ENCODE measurements at places on chromosomes 1 and 21.

DNA sequence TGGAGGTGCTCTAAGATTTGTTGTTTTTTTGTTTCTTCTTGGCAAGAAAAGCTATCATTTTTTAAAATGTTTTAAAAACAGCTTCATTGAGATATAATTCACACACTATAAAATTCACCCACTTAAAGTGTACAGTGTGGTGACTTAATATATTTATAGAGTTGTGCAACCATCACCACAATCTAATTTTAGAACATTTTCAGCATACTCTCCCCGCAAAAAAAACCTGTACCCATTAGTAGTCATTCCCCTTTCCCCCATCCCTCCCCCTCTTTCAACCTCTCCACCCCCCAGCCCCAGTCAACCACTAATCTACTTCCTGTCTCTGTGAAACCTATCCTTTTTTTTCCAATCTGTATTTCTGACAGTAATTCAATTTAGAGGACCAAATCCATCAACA lies 30.6 kb downstream of the ZC3H11B start:
- DNase-seq: no peak

DNA sequence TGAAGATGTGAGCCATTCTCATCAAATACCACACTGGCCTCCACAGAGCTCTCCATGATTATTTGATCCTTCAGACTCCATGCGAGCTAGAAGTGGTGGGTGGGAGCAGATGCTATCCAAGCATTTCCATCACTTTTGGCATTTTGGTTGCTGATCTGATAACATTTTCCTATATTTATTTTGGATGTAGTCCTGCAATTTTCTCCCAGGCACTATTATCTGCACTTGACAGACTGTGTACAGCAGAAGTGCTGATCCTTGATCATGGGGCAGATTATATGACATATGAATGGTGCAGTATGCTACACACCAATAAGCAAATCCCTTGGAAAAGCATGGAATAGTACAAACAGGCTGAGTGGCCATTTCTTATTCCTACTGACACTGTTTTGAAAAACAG lies 167.6 kb upstream of the LRRC7 start:
- DNase-seq: no peak

GRCh38 chr1:6241107-6241886 lies 2.7 kb upstream of the HES3 start:
- no peak for DNase-seq

- peak; percentile 61 for DNase-seq
These were observed 662 bp downstream of the SCAF4 start for GRCh38 chr21:31731056-31731856.

DNA sequence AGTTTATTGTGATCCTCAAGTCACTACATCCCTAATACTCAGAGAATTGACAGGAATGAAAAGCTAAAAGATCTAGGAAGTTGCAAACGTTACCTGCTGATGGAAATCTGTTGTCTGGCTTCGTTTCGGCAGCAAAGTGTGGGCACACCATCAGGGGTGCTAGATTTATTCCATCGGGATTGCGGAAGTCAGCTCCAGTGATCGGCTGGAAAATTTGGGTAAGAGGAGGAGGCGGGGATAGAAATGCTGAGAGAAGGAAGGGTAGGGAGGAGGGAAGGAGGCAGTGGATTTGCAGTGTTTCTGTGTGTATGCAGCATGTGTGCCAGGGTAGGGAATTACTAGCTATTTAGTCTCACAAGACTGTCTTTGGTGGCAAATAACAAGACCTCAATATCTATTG lies at the start of gene CTSK:
TSS of gene CTSK (minus strand) at position 140 of the 400 bp plus-strand sequence. CDS start 1,455 bp downstream, outside the sequence.
- DNase-seq: no peak

DNA sequence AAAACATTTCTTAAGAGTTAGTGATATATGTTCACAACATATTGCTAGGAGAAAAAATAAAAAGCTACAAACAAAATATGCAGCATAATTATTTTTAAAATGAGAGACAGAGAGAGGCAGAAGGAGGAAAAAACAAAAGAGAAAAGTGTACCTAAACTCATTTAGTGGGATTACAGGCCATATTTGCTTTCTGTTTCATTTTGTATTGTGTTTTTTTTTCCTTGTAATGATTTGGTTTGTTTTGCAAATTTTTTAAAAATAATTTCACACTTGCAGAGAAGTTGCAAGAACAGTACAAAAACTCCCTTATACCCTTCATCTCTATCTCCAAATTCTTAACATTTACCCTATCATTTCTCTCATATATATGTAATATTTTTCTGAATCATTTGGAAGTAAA lies 65.0 kb downstream of the LBR start:
- no peak for DNase-seq

DNA sequence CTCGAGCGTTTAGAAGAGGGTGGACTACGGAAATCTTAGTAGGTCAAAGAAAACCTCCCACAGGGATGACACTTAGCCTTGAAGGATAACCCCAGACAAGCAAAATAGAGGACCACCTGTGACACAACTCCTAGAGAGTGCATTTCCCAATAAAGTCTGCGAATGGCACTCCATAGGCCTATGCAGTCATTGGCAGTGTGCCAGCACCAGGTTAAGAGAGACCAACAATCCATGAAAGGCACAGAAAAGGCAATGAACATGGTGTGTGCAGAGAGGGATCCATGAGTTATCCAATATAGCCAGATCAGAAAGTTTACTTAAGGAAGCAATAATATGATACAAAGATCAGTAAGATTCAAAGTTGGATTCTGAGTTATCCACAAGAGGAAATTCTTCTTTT lies 45.2 kb upstream of the FMO2 start:
- no peak for DNase-seq

GRCh38 chr1:228006786-228007048 lies at the start of gene WNT3A:
TSS of gene WNT3A (plus strand) at chr1:228006998. CDS start at chr1:228007129, 131 bp downstream.
- DNase-seq: no peak

DNA sequence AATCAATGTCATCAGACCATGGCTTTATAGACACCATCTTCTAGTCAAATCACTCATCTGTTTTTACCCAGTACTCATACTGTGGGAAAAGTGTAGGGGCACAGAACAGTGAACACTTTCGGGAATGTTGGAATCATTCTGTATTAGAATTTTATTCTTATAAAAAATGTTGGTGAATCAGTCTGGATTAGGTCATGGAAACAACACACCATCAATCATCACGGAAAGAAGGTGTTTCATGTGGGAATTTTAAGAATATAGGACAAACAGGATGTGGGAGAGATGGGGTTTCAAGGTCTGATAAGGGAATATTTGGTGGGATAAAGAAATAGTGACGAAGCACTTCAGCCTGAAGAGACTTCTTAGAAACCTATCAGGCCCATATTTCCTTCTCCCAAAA lies 17.3 kb downstream of the GBP1 start:
- DNase-seq: no peak

DNA sequence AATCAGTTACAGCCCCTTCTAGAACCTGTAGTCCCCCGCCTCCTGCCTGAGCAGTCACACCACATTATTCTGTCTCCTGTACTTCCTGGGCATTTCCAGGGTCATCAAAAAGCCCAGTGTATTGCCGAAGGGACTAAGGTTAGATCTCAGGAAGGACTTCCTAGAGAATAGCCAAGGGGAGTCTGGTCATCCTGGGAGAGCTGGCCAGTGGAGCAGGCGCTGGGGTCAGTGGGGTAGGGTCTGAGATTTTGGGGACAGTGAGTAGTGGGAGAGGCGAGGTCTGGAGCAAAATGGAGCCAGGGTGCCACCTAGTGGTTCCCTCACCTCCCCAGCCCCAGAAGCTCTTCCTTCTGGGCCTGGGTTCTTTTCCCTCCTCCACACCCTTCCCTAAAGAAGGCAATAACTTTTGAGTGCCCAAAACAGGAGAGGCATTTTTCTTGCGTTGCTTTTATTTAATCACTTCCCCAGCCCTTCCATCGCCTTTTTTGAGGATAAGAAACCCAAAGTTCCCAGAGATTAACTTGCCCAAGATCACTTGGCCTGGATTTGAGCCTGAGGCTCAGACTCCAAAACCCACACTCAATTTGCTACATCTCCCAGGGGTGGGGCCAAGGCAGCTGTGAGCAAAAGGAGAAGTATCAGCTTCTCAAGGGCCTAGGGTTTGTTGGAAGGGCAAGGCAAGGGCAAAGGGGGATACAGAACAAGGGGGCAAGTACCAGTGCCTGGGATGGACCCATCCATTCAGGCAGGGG lies 7.3 kb upstream of the PMVK start:
- peak; percentile 51 for DNase-seq

DNA sequence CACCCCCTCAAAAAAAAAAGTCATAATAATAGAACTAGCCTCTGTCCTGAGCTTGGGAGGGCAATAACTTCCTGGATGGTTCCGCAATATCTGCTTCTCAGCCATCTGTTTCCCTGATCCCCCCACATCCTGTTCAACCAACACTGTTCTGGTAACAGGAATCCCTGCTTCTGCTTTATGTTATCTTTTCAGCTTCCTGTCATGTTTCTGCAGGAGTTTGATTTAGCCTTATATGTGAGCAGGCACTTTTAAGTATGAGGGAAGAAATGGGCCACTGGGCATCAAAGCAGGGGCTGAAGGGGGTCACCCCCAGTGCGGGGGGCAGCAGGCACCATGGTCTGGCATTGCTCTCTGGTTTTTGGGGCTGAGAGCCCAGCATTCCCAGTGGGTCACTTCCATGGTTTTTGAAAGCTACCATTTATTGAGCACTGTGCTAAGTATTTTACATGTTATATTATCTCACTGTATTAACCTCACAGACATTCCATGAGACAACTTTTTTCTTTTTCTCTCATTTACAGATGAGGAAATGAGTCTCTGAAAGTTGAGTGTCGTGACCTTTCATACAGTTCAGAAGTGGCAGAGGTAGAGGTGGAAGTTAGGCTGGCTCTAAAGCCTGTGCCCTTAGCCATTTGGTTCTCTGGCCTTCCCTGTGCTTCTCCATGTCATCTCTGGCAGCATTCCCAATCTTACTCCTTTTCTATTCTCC lies 61.9 kb downstream of the DNTTIP2 start:
- DNase-seq: no peak

DNA sequence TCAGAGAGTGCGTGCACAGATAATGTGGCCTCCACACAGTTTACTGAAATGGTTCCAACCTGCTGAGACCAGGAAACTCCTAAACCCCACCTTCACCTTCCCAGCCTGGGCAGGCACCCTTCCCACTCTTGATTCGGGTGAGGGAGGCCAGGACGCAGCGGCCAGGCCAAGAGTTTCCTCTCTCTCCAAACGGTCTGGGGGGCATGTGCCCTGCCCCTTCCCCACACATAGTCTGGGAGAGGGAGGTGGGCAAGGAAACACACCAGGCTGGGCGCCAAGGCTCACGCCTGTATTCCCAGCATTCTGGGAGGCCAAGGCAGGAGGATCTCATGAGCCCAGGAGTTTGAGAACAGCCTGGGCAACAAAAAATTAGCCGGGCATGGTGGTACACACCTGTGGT lies 9.6 kb downstream of the TNFRSF8 start:
- no peak for DNase-seq

- DNase-seq: no peak
These were observed 1.5 kb downstream of the CCN1 start for GRCh38 chr1:85581802-85582686.

- DNase-seq: no peak
These were observed 11.3 kb downstream of the ADARB1 start for GRCh38 chr21:45085700-45086099.

DNA sequence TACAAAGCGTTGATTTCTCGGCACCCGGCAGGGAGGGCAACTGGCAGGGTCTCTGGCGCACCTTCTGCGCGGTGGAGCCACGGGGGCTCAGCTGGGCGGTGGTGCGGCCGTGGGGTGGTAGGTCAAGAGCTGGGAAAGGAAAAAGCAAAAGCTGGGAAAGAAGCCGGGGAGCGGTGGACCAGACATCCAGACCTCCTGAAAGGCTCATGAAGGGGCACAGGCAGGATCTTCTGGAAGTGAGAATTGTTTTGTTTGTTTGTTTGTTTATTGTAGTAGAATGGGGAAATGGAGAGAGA lies 7.2 kb upstream of the RNU1-1 start:
- DNase-seq: no peak

GRCh38 chr1:64701071-64701470 lies 43.8 kb upstream of the RAVER2 start:
- DNase-seq: no peak

DNA sequence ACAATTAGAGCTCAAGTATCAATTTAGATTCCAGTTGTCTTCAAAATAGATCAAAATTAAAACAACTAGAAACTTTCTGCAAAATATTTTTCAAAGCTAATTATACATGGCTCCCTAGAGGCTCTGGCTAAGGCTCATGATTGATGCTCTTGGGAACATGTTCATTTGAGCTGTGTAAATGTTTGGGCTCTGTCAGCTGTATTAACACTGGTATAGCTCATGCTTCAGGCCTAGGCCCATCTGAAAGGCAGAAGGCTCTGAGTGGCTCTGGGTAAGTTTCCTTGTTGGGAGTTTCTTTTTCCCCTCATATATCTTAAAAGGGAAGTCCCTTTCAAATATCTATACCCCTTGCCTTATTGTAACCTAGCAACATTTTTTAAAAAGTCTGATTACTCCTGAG lies 81.3 kb downstream of the UROD start:
- DNase-seq: no peak

DNA sequence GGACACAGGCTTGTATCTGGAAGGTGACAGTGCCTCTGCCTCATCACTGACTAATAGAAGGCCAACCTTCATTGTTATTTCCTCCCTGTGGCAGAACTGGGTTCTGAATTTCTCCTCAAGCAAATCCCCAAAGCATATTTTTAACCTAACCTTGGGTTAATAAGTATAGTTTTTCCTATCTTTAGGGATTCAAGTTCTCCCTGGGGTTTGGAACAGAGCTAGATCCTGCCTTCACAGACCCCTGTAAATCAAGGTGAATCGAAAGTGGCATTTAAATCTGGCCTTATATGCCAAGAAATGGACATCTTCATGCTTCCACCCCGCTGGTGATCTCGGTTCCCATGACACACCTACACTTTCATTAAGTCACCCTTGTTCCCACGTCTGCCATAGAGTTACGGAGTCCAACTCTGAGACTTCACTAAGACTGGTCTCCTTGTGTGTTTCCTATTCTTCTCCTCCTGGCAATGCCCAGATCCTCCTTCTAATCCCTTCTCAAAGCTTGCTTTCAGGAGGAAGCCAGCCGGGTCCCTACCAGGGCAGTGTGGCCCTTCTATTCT lies 4.3 kb upstream of the CHI3L2 start:
- DNase-seq: no peak

GRCh38 chr1:11339346-11340232 lies 66.6 kb downstream of the UBIAD1 start:
- DNase-seq: no peak

DNA sequence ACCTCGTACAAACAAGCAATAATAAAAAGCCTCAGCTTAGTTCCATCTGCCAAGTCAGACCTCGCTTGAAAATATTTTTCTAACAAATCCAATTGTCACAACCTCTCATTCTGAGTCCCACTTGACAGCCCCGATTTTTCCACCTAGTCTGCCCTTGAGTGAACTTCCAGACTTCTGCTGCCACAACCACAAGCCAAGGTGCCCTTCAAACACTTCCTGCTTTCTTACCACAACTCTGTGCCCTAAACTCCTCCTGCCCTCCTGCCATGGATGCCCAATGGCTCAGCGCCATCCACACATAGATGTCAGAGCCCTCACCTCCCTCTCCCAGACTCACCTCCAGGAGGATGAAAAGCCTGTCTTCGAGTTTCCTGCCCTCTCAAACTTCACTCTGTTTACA lies 3.9 kb downstream of the TMPRSS2 start:
- DNase-seq: no peak

- no peak for DNase-seq
These were observed 167.8 kb downstream of the PIGK start for GRCh38 chr1:77051425-77051824.

- DNase-seq: no peak
These were observed 40.1 kb upstream of the PUM1 start for GRCh38 chr1:31105646-31106045.

Data from activated naive CD4-positive, alpha-beta T cell treated with anti-CD3 and anti-CD28 coated beads, Interleukin-2, amount 50 U/mL, for 72 hours (primary cell).